NCI-H187 treated with DMSO at 0.1 percent for 48 hours (cell line): ENCODE measurements at places on chromosomes 11 and 22.

GRCh38 chr11:1748636-1749394, 1.6 kb downstream of the IFITM10 start:
- DNase-seq, result no peak

DNA sequence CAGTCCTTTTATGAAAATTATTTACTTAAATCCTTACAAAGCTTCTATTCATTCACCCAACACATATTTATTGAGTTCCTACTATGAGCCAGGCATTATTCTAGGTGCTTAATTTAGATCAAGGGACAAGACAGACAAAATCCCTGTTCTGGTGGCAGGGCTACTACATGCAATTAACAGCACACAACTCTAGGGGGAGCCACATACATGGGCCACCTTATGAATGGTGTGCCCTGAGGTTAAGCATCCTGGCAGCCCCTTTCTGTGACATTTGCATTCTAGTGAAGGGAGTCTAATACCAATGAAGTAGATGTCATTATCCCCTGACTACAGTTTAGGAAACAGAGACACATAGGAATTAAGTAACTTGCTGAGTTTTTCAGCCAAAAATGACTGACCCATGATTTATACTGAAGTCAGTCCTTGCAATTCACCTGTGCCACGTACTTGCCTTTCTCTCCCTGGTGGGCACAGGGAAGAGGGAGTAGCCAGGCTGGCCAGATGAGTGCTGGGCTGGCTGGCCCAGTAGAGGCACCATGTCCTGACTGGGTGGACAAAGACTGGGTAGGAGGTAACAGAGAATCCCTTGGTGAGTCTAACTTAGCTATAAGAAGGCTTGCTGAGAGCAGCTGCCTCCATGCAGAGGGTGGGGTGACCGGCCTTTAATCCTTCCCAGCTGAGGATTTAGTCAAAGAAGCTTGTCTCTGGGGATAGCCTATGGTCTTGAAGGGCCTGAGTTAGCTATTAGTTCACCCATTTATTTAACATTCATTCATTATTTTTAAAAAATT, 52.0 kb upstream of the ELF5 start:
- DNase-seq, result no peak

DNA sequence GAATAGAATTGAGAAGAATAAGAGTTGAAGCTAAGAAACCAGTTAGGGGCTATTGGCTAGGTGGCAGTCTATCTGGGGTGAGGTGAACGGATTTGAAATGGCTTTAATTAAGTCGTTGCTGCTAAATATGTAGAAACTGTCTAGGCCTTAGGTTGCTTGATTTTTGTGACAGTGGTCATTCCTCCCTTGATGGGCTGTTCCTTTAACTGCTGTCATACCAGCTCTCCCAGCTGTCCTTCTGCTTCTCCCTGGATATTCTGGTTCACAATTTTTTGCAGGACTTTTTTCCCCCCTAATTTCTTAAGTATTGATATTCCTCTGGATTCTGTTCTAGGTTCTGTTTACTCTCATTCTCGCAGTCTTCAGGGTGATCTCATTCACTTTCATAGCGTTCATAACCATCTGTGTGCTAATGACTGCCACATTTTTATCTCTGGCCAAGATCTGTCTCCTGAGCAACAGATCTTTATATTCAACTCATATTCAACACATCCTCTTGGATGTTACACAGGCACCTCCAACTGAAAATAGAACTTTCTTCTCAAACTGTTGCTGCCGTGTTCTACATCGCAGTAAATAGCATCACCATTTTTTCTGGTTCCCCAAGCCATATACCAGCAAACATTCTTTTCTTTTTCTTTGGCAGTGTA, 134.1 kb downstream of the UVRAG start:
- no peak for DNase-seq

- DNase-seq, result no peak
Observed at GRCh38 chr11:26229981-26230380, 101.9 kb upstream of the ANO3 start.

GRCh38 chr22:37778370-37779009, 29.2 kb upstream of the GCAT start:
- DNase-seq, result no peak

DNA sequence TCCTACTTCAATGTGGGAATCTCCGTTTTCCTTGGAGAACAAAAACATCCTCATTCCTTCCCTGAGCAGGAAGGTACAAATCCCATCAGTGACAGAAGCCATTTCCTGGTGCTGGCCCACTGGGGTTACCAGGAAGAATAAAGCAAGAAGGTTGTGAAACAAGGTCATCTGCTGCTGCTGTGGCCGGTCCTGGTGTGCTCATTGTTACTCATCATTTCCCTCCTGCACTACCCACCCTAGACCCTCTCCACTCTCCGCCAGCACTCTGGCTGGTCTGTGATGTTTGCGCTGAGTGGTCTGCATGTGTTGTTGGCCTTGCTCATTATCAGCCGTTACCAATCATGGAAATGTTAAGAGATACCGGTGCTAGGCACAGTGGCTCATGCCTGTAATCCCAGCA, 37.0 kb downstream of the OSBP2 start:
- DNase-seq, result no peak

DNA sequence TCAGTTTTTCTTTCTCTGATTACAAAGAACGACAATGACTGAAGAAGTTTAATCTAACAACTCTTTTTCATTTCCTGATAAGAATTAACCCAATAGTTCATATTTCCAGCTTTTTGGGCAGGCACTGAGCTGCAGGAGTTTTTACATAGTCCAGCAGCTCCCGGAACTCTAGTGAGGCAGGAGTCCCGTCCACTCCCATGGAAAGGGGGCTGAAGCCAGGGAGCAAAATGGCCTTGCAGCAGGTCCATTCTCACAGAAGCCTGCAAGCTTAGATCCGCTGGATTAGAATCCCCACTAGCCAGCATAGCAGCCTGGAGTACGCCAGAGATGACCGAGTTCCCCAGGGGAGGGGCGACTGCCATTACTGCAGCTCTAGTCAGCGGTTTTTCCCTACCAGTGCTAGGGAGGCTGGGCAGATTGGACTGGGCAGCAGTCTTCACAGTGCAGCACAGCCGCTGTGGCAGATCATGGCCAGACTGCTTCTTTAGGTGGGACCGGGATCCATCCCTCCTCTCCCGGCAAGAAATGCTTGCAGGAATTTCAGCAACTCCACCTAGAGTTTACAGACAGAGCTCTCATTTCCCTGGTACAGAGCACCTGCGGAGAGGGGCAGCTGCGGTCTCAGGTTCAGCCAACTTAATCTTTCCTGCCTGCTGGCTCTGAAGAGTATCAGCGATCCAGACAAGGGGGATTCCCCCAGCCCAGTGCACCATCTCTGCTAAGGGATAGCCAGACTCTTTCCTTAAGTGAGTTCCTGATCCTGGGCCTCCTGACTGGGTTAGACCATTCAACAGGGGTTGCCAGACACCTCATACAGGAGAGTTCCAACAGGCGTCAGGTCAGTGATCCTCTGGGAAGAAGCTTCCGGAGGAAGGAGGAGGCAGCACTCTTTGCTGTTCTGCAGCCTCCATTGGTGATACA, 742 bp upstream of the CASP4 start:
- DNase-seq, result no peak

DNA sequence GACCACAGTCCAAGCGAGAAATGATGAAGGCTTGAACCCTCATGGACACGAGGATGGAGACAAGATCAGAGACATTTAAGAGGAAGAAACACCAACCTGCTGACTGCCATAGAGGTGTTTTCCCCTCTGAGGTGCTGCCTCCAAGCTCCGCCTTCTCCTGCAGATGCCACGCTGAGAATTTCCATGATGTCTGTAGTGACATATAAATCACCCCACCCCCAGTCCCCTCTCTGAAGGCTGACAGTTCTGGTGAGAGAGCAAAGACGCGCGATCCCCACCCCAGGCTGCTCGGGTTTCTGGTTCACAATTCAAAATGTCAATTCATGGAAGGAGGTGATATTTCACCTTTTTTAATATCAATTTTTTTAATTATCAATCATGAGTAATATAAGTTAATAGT, 28.2 kb downstream of the LRRC32 start:
- no peak for DNase-seq

- DNase-seq, result no peak
Observed at GRCh38 chr11:132559331-132560036, 972.8 kb downstream of the OPCML start.

- DNase-seq, result no peak
Observed at GRCh38 chr22:49238181-49239141, 589.2 kb downstream of the BRD1 start.

- no peak for DNase-seq
Observed at GRCh38 chr22:20867179-20868024, 8.6 kb downstream of the SNAP29 start.

DNA sequence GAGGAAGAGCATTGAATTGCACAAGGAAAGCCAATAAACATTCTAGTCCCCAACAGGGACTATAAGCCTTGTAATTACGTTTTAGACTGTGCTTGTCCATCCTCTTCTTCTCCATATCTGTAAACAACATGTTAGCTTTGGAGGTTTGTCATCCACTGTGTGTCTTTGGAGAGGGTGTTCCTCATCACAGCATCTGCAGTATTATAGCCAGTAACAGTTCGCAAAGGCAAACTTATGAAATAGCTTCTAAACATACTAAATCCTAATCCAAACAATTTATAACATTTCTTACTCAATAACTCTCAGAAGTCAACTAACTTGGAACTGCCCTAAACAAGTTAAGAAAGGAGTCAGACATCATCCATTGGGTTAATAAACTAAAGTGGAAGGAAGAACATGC, 10.3 kb upstream of the BDNF start:
- DNase-seq, result no peak

DNA sequence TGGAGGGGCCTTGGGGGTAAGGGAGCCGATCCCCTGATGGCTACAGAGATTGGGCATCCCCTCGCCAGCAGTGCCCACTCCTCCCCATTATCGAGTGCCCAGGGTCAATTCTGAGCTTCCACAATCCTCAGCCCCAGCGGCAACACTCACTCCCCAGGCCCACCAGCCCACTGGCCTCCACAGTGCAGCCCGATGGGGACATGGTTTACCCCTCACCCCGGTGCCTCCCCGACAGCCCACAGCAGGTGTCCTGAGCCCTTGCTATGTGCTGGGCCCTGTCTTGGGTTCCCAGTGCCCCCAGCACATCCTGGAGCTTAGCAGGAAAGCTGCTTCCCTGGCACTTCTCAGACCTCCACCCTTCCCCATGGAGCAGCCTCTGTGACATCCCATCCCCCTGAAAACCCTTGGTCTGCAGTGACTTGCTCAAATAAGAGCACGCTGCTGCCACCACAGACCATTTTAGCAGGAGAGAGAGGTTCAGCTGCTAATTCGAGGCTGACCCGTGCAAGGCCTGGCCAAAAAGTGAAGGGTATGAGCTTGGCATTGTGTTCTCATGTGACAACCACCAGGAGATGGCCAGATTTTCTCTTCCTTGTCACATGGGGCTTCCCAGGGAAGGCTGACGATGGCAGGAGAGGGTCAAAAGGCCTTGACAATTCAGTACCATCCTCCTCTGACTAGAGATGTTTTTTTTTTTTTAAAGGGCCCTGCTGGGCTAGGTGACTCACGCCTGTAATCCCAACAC, 23.6 kb downstream of the KCNJ4 start:
- DNase-seq, result no peak

GRCh38 chr11:111407652-111408051, 28.6 kb upstream of the POU2AF1 start:
- DNase-seq, result no peak

DNA sequence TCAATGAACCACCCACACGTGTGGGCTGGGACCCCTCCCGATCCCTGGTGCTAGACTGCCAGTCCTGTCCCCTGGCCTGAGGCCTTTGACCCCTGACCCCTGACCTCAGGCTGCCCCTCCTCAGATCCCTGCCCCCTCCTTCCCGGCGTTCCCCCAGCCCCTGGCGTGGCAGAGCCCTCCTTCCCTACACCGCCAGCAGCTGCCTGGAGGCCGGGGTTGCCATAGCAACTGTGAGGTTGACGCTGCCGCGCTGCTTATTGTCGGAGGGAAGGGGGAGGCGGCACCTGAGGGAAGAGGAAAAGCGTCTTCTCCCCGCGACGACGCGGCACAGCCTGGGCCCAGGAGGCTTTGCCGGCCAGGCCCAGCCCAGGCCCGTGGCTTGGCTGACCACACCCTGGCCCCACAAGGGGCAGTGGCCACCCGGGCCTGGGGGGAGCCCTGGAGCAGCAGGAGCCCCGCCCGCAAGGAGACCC, 32.6 kb downstream of the SHANK3 start:
- DNase-seq, result no peak

DNA sequence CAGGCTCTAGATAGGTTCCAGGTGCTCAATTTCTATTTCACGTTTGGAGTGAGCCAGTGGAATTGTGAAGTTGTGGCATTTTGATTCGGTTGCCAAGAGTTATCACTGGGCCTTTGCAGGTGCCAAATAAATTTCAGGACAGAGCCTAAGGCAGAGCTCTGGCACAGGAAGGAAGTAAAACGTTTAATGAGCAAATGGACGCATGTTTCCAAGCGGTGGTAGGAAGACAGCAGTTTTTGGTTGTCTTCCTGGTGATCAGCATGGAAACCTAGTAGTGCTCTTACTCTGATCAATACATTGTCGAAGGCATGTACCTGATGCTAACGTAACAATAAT, 452 bp downstream of the BIRC3 start:
- no peak for DNase-seq

- DNase-seq, result no peak
Observed at GRCh38 chr11:5684036-5684645, 733 bp downstream of the TRIM5 start.

DNA sequence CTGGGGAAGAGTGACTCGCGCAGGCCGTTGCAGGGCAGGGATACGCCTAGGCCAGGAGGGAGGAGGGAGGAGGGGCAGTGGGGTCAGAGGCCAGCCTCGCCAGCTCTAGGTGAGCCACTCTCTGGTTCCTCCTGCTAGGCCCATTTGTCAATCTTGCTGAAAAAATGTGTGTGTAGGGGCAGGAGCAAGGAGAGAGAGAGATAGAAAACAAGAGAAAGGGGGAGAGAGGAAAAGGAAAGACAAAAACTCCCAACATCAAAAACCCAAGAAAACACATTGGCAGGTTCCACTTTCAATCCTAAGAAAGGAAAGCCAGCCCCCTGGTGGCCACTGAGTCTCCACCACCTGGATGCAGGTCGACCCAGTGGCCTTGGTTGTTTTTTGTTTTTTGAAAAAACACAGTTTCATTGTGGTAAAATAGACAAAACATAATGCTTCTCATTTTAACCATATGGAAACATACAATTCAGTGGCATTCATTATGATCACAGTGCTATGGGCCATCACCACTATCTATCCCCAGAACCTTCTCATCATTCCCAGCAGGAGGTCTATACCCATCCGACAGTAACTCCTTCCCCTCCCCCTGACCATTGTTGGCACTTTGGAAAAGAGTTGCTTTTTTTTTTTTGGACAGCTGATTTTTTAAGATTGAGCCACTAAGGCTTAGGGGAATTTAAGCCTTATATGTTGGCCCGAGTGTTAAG, 10.9 kb downstream of the OMP start:
- DNase-seq, result no peak

GRCh38 chr11:69013009-69013951, at the start of gene MRGPRF:
TSS of gene MRGPRF (minus strand) at chr11:69013246. CDS start at chr11:69009901, 3,345 bp downstream.
- no peak for DNase-seq

GRCh38 chr11:101390539-101390938, 193.3 kb downstream of the TRPC6 start:
- no peak for DNase-seq

GRCh38 chr11:116357784-116358544, 414.8 kb downstream of the BUD13 start:
- no peak for DNase-seq
